ENCODE measurements at places on chromosomes 3 and 15.

DNA sequence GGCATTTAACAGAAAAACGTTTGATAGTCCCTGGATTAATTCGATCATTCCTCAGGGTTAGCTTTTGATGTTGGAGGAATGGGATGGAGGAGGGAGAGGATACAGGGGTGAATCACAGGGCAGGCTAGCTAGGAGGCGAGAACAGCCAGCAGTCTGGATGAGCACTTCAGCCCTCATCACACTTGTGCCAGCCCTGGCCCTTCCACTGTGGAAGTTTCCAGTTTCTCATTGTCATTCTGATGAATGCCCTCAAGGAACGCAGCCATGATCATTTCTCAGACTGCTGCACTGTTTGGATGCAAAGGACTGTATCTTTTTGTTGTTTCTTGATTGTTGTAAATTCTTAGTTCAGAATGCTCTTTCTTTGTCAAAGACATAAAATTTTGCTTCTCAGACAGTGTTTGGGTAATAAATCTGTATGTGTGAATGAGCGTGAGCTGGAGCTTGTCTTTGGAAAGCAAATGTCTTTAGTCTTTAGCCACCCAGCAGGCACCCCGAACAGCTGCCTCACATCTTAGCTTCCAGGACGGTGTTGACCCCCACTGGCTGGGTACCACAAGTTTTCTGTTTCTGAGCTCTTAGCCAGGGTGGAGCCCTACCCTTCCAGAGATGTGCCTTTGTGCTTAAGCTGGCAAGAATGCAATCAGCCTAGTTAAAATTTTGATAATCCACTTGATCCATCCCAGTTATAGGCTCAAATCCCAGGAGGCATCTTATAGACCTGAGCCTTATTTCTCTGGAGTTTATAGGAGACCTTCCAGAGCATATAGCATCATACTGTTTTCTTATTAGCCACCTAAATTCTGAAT is 121.1 kb downstream of the PDCD6IP start:
- DNase-seq = no peak

DNA sequence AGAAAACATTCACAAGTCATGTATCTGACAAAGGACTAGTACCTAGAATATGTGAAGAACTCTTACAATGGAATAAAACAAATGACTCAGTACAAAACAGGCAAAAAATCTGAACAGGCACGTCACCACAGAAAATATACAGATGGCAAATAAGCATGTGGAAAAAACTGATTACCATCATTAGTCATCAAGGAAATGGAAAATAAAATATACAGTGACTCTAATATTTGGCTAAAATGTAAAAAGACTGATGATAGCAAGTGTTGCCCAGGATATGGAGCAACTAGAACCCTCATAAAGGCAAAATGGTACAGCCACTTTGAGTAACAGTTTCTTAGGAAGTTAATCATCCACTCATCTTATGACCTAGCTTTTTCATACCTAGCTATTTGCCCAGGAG is 95.8 kb upstream of the ABHD17C start:
- no peak for DNase-seq

- DNase-seq = no peak
Measured at GRCh38 chr15:70437089-70437488, 326.3 kb downstream of the UACA start.

- no peak for DNase-seq
Measured at GRCh38 chr3:128278761-128279600, 125.7 kb downstream of the EEFSEC start.

DNA sequence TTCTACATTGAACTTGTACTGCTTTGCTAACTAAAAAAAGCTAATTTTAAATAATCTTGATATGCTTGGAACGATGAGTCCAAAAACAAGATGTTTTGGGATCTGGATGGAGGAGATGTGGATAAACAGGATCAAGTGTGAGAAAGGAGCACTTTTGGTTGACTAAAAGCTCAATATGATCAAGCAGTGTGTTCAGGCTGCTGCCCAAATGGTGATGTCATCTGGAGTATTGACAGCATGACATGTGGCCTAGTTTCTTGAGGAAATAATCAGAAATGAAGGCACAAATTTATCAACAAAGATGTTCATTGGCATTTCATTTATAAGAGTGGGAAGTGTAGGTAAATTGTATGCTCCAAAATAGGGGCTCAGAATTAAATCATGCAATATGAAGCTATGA is 161.2 kb downstream of the SOX2 start:
- no peak for DNase-seq
